ENCODE measurements at places on chromosomes 6 and 20. TPM values are rescaled to one million over a fixed set of nuclear protein-coding genes. Genes with fewer than 3 reads are reported as not detected.

SMIM8 gene
- 5.0 TPM for total RNA-seq

SMLR1 gene
- total RNA-seq = 22.2 TPM

SIM1 gene
- total RNA-seq = not detected

MYL9 gene
- 22.8 TPM for total RNA-seq

FANCE gene
- total RNA-seq = 1.1 TPM

ZNF311 gene
- total RNA-seq = 0.68 TPM

SCUBE3 gene
- 0.03 TPM for total RNA-seq

C6orf58 gene
- not detected for total RNA-seq

EYA2 gene
- total RNA-seq = 1.6 TPM

PRR18 gene
- 2.0 TPM for total RNA-seq

FOXC1 gene
- 0.38 TPM for total RNA-seq

SEL1L2 gene
- not detected for total RNA-seq

MYH7B gene
- total RNA-seq = 0.45 TPM

BACH2 gene
- 3.1 TPM for total RNA-seq

POM121L2 gene
- not detected for total RNA-seq

SLC22A3 gene
- total RNA-seq = 34.5 TPM

ZSCAN23 gene
- 0.40 TPM for total RNA-seq

FAM209B gene
- total RNA-seq = not detected

TSPO2 gene
- 0.30 TPM for total RNA-seq

HM13 gene
- total RNA-seq = 147 TPM

KCNS1 gene
- total RNA-seq = not detected

AVP gene
- not detected for total RNA-seq

LY6G5B gene
- total RNA-seq = 4.0 TPM

XKR7 gene
- not detected for total RNA-seq

C6orf132 gene
- 0.38 TPM for total RNA-seq

RGS17 gene
- not detected for total RNA-seq

RBM12 gene
- 19.3 TPM for total RNA-seq

Data from left lobe of liver (tissue), 2 donors.